Adrenal gland (tissue), 19 donors: ENCODE measurements at places on chromosomes 2 and 18. TPM values are rescaled to one million over a fixed set of nuclear protein-coding genes. Genes with fewer than 3 reads are reported as not detected.
A peak's percentile ranks its signal among the peaks of the same experiment; 100 is the strongest.

The NGEF gene
- total RNA-seq: 72.9 TPM

The FHOD3 gene
- total RNA-seq: 45.0 TPM

The AKAIN1 gene
- total RNA-seq: 0.84 TPM

The G6PC2 gene
- total RNA-seq: not detected

The ACTR2 gene
- total RNA-seq: 179 TPM

The HES6 gene
- 21.6 TPM for total RNA-seq

The AQP12A gene
- total RNA-seq: not detected

The LPIN2 gene
- 34.8 TPM for total RNA-seq

The OTX1 gene
- not detected for total RNA-seq

The SETBP1 gene
- total RNA-seq: 18.0 TPM

The PXDN gene
- total RNA-seq: 13.5 TPM

- H3K27ac ChIP-seq: peak overlapping the region; percentile 96
- no peaks in the 10 kb centered on the region for H3K36me3 ChIP-seq
- no peaks in the 10 kb centered on the region for H3K27me3 ChIP-seq
- DNase-seq: no peak
- H3K4me3 ChIP-seq: peak overlapping the region; percentile 67
These were observed 586 bp downstream of the STK16 start for GRCh38 chr2:219245899-219246230.

DNA sequence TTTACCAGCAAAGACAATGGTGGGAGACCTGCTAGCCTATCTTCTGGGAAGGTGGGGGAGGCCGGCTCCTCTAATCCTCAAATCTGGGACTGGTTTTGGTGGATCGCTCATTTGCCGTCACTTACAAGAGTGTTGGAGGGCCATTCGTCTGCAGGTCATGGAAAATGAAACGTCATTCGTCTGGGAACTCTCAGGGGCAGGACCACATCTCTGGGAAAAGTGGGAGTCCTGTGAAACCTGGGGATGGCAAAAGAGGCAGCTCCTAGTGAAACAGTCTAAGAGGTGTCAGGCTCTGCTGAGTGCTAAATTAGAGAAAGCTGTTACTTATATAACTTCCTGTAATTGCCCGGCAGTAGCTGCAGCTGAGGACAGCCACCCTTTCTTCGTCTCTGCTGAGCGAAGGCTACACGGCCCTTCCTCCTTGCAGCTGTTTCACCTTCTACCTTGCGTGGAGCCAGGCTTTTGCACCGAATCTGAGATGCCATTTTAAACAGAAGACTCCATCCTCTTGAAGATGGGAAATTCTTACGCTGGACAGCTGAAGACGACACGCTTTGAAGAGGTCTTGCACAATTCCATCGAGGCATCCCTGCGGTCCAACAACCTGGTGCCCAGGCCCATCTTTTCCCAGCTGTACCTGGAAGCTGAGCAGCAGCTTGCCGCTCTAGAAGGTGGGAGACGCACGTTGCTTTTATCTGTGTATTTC lies 22.4 kb downstream of the GREB1 start:
- no peak for DNase-seq
- no peak overlapping the region for H3K4me3 ChIP-seq
- H3K36me3 ChIP-seq: no peaks in the 10 kb centered on the region
- H3K27me3 ChIP-seq: no peaks in the 10 kb centered on the region

DNA sequence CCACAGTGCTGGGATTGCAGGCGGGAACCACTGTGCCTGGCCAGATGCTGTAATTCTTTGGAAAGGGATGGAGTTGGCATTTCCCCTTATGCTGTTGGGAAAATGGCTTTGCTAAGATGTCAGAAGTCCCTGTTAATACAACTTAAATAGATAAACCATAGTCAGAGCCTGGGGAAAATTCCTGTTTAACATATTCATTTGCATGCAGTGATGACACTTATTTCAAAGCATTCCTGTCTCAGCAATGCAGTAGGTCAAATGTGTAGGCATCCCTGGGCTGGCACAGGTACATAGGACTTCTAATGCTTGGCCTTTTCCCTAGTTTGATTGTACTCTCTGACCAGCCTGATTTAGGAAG lies 38.6 kb downstream of the RAMP1 start:
- no peak for DNase-seq
- H3K4me3 ChIP-seq: no peak overlapping the region
- no peaks in the 10 kb centered on the region for H3K4me1 ChIP-seq
- H3K27ac ChIP-seq: no peak overlapping the region
- H3K27me3 ChIP-seq: no peaks in the 10 kb centered on the region

DNA sequence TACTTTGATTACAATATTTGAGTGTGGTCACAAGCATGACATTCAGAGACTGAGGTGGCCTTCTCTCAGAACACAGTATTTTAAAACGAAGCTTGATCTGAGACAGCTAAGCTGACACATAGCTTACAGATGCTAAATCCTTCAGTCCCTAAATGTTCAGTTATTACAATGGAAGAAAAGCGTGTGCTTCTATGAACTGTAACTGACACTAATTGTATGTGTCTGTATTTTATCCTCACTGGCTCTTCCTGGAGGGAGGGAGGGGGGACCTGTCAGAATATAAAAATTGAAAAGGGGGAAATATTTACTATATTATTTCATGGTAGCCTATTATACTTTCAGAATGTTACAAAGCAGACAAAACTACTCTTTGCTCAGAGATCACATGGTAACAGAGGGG lies 340.2 kb downstream of the FIGN start:
- no peak overlapping the region for H3K4me3 ChIP-seq
- no peak for DNase-seq
- H3K27me3 ChIP-seq: no peaks in the 10 kb centered on the region
- H3K36me3 ChIP-seq: no peaks in the 10 kb centered on the region
- H3K27ac ChIP-seq: no peak overlapping the region
- H3K4me1 ChIP-seq: no peaks in the 10 kb centered on the region

DNA sequence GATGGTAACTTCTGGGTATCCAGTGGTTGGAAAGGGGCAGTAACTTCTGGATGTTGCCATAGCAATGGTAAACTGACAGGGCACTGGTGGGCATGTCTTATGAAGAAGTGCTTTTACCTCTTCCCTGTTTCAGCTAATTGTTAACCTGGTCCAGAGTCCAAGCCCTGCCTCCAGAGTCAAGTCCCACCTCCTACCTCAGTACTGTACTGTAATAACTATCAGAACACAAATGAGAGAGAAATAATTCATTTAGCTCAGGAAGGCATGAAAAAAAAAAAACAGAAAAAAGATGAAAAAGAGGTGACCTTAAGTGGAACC lies 237.0 kb downstream of the ZNF804A start:
- H3K36me3 ChIP-seq: no peaks in the 10 kb centered on the region
- H3K4me1 ChIP-seq: no peaks in the 10 kb centered on the region
- no peaks in the 10 kb centered on the region for H3K27me3 ChIP-seq
- H3K4me3 ChIP-seq: no peak overlapping the region

DNA sequence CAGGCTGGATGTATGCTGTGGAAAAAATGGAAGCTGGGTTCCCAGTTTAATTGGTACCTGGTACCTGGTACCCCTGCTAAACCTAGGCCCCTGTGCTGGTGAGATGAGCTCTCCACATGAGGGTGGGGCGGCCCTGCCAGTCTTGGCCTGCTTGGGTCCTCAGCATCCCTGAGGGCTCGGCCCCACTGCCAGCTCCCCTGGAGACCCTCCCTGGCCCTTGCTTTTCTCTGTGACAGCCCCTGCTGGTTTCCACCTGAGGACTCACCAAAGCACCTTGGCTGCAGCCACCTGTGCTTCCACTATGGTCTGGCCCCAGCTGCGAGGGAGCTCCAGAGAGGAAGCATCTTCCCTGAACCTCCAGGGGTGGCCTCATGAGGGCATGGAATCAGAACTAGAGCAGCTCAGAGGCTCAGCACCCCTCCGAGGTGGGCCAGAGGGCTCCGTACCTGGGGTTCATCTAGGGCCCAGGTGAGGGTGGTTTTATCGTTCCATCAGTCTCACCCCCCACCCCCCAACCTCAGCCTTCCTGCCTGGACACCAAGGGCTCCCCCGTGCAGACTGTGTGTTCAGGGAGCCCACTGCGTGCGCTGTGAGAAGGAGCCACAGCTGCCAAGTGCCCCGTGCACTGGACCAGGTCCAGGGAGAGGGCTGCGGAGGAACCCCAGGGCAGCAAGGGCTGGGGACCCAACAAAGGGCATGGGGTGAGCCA lies 23.7 kb upstream of the HDAC4 start:
- no peak for DNase-seq
- no peaks in the 10 kb centered on the region for H3K4me1 ChIP-seq
- no peak overlapping the region for H3K4me3 ChIP-seq
- no peaks in the 10 kb centered on the region for H3K27me3 ChIP-seq
- no peak overlapping the region for H3K27ac ChIP-seq

- H3K36me3 ChIP-seq: no peaks in the 10 kb centered on the region
- H3K4me3 ChIP-seq: no peak overlapping the region
- H3K27me3 ChIP-seq: no peaks in the 10 kb centered on the region
- H3K27ac ChIP-seq: no peak overlapping the region
- peaks cover 66% of the 10 kb centered on the region for H3K4me1 ChIP-seq
These were observed 6.2 kb downstream of the TTC32 start for GRCh38 chr2:19895535-19895934.

DNA sequence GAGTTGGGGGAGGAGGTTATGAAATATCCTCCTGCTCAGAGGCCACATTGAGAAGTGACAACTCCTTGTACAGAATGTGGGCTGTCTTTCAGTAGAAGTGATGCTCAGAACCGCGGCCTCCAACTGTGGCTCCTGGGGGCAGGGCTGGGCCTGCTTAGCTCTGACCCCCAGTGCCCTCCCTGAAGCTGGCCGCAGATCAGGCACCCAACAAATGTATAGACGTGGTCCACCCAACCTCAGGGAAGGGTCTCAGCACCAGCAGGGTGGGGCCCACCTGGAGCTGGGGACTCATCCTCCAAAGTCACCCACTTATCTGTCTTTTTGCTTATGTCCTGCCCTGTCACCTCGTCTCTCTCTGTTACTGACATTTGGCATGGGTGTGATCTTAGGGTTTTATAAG lies 11.1 kb upstream of the BIN1 start:
- H3K27me3 ChIP-seq: no peaks in the 10 kb centered on the region
- H3K36me3 ChIP-seq: no peaks in the 10 kb centered on the region
- no peak overlapping the region for H3K27ac ChIP-seq
- no peaks in the 10 kb centered on the region for H3K4me1 ChIP-seq
- no peak overlapping the region for H3K4me3 ChIP-seq

GRCh38 chr18:79960921-79961526 lies 3.4 kb upstream of the HSBP1L1 start:
- no peak overlapping the region for H3K4me3 ChIP-seq
- peaks cover 13% of the 10 kb centered on the region for H3K4me1 ChIP-seq
- no peak for DNase-seq

DNA sequence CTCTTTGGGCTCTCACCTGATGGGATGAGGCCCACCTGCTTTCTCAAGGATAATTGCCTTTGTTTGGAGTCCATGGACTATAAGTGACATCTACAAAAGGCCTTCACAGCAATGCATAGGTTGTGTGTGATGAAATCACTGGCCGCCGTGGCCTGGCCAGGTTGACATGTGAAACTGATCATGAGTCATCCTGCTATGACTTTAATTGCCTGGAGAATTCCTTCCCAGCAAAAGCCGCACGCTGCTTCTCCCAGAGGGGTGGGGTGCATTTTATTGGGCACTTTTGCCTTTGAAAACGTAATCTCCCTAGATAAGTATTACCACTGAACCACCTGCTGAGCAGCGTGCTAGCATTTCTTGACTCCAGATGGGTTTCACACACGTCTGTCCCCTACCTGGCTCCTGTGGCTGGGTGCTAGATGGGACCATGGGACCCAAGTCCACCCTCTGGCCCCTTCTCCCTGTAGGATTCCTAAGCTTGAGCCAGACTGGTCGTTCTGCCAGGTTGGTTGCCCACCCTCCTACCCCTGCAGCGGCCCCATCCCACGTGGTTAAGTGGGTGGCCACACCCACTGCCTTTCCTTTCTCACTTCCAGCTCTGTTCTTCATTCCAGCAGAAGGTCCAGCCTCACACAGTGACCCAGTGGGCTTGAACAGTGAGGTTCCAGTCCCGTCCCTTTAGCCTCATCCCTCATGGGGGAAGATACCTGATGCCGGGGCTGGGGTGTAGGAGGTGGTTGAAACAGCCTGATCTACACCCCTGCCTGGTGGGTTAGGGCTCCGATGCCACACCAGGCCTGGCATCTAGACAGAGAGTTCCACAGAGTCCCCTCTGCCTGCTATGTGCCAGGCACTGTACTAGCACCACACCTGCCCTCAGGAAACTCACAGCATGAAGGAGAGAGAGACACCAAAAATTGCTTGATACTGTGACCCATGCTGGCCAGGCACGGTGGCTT lies 89.6 kb downstream of the GBX2 start:
- no peaks in the 10 kb centered on the region for H3K36me3 ChIP-seq
- H3K4me3 ChIP-seq: no peak overlapping the region
- DNase-seq: no peak
- no peaks in the 10 kb centered on the region for H3K27me3 ChIP-seq

GRCh38 chr2:131094463-131095281 lies 1.4 kb upstream of the FAM168B start:
- no peaks in the 10 kb centered on the region for H3K36me3 ChIP-seq
- no peak for DNase-seq
- H3K27me3 ChIP-seq: no peaks in the 10 kb centered on the region
- H3K27ac ChIP-seq: peak overlapping the region; percentile 98
- peak overlapping the region; percentile 100 for H3K4me3 ChIP-seq
- H3K4me1 ChIP-seq: peaks cover 26% of the 10 kb centered on the region

GRCh38 chr18:55251254-55251971 lies 292.2 kb upstream of the CCDC68 start:
- H3K4me1 ChIP-seq: peaks cover 27% of the 10 kb centered on the region
- no peak for DNase-seq
- H3K4me3 ChIP-seq: no peak overlapping the region

- H3K4me1 ChIP-seq: no peaks in the 10 kb centered on the region
- no peak for DNase-seq
- H3K27me3 ChIP-seq: no peaks in the 10 kb centered on the region
These were observed 106.2 kb downstream of the TSHZ1 start for GRCh38 chr18:75316826-75317225.

GRCh38 chr2:39119732-39120520 lies 925 bp downstream of the SOS1 start:
- H3K27ac ChIP-seq: peak overlapping the region; percentile 9
- peak; percentile 71 for DNase-seq
- no peaks in the 10 kb centered on the region for H3K36me3 ChIP-seq
- peak overlapping the region; percentile 10 for H3K4me3 ChIP-seq
- peaks cover 20% of the 10 kb centered on the region for H3K4me1 ChIP-seq

DNA sequence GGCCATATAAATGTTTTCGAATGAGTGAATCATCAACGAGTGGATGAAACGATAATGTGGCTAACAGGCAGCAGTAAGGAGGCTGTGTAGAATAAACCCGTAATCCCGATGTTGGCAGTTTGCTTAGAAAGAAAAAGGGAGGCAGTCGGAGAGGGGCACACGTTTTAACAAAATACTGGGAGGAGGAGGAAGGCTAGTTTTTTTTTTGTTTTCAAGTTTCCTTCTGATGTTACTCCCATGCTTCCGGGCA lies 476 bp upstream of the MSH2 start:
- no peaks in the 10 kb centered on the region for H3K36me3 ChIP-seq
- H3K27me3 ChIP-seq: no peaks in the 10 kb centered on the region
- no peak for DNase-seq
- H3K27ac ChIP-seq: no peak overlapping the region
- H3K4me3 ChIP-seq: peak overlapping the region; percentile 84

DNA sequence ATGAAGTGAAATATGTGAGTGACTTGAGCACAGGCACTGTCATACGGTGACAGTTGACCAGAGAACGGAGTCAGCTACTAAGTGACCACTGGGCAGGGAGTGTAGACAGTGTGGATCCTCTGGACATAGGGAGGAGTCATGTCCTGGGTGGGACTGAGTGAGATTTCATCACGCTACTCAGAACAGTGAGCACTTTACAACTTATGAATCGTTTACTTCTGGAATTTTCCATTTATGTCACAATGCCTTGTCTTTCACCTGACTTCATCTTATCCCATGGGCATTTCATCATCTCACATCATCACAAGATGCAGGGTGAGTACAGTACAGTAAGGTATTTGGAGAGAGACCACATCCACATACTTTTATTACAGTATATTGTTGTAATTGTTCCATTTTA lies 29.0 kb downstream of the PTPRM start:
- DNase-seq: no peak
- no peak overlapping the region for H3K4me3 ChIP-seq
- no peaks in the 10 kb centered on the region for H3K27me3 ChIP-seq
- H3K27ac ChIP-seq: no peak overlapping the region
- H3K36me3 ChIP-seq: no peaks in the 10 kb centered on the region
